ENCODE measurements at places on chromosomes 4 and X. TPM values are rescaled to one million over a fixed set of nuclear protein-coding genes. Genes with fewer than 3 reads are reported as not detected.

SPATA4 gene
- 0.79 TPM for total RNA-seq

UGT2A1 gene
- total RNA-seq, result not detected

DNA sequence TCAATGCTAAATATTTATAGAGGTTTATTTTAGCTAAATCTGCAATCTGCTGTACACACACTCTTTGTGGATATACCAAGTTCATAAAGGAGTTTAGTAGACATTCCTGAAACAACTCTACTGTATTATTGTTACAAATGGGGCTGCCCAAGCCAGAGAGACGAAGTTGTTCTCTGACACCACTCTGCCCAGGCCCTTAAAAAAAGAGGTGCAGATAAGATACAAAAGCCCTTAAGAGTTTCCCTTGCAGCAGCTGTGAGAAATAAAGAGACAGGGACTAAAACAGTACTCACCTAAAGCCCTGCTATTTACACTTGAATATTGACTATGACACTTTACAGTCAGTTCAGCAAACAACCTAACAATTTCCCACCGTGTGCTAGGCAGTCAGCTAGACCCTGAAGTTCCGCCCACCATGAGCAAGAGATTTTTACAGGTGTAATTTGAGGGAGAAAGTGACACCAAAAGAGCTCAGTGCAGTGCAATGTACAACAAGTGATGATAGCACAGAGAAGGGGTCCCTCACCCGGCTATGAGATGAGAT lies 191.7 kb downstream of the PRDM5 start:
- H3K4me3 ChIP-seq, result no peak overlapping the region
- H3K36me3 ChIP-seq, result no peaks in the 10 kb centered on the region
- DNase-seq, result no peak

GRCh38 chr4:169803413-169803812 lies 45.7 kb upstream of the HPF1 start:
- no peak for DNase-seq
- H3K27ac ChIP-seq, result no peak overlapping the region
- no peaks in the 10 kb centered on the region for H3K36me3 ChIP-seq
- no peaks in the 10 kb centered on the region for H3K27me3 ChIP-seq

DNA sequence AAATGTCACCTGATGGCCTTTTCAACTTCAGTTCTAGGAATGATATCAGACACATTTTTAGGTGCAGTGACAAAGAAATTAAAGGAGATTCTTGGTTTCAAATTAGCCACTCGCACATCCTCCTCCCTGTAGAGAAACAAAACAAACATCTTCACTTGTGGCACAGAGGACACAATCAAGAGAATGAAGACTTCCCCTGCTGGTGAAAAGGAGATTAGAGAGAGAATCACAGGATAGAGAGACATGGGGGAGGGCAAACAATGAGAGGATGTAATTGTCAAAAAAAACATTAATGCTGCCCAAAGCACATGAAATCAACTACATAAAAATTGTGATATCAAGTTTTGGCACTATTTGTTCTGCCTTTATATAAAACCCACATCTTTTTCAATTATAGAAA lies 34.5 kb downstream of the ACE2 start:
- no peaks in the 10 kb centered on the region for H3K4me1 ChIP-seq
- no peak overlapping the region for H3K27ac ChIP-seq
- H3K36me3 ChIP-seq, result peaks cover 3% of the 10 kb centered on the region
- no peak for DNase-seq

GRCh38 chrX:15055146-15055930 lies 182.1 kb downstream of the MOSPD2 start:
- H3K4me1 ChIP-seq, result no peaks in the 10 kb centered on the region
- no peak overlapping the region for H3K4me3 ChIP-seq
- H3K36me3 ChIP-seq, result no peaks in the 10 kb centered on the region
- no peak for DNase-seq
- no peak overlapping the region for H3K27ac ChIP-seq

GRCh38 chr4:112060212-112060611 lies 85.0 kb upstream of the FAM241A start:
- no peaks in the 10 kb centered on the region for H3K4me1 ChIP-seq
- H3K36me3 ChIP-seq, result no peaks in the 10 kb centered on the region
- DNase-seq, result no peak
- no peak overlapping the region for H3K27ac ChIP-seq
- no peaks in the 10 kb centered on the region for H3K27me3 ChIP-seq

DNA sequence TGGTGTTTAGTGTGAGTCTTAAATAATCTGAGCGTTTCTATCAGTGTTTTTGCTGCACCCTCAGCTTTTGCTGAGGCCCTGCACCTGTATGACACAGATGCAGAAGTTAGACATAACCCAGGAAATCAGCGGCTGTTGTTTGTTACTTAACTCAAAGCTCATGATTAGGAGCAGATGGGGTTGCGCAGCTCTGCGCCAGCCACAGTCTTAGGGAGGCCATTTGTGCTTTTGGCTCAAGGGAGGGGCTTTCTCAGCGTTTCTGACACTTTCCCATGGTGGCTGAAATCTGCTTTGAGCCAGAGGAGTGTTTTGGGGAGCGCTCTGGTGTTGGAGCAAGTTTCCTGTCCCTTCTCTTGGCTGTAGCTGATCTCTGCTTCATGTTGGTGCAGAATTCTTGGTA lies 433.8 kb downstream of the NAF1 start:
- no peaks in the 10 kb centered on the region for H3K4me1 ChIP-seq
- no peak overlapping the region for H3K4me3 ChIP-seq
- H3K27ac ChIP-seq, result no peak overlapping the region
- no peaks in the 10 kb centered on the region for H3K36me3 ChIP-seq
- H3K27me3 ChIP-seq, result no peaks in the 10 kb centered on the region

DNA sequence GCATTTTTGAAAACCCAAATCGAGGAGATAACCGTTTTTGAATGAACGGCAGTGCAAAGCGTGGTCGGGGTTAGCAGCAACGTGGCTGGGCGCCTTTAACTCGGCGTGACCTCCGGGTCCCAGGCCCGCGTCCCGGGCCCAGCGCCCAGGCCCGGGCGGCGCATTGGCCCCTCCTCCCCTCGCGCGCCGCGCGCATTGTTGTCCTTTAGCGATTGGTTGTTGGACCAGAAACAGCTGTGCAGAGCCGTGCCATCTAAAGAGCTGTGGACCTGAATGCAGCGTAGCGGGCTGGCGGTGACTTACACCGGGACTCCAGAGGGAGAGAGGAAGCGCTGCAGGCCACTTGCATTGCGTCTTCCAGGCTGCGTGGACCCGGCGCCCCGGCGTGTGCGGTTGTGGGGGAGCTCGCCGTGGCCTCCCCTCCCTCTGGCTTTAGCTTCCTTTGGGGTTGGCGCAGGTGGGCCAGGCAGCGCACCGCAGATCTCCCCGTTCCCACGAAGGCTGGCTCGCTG lies at the start of gene STOX2:
Gene STOX2 (plus strand): TSS at position 227 of the 512 bp plus-strand sequence. CDS start 1,484 bp downstream, outside the sequence.
- no peaks in the 10 kb centered on the region for H3K36me3 ChIP-seq
- H3K4me3 ChIP-seq, result peak within 1 kb of the TSS; percentile 77
- DNase-seq, result peak; percentile 91
- no peaks in the 10 kb centered on the region for H3K27me3 ChIP-seq
- peak within 1 kb of the TSS; percentile 85 for H3K27ac ChIP-seq

- DNase-seq, result no peak
- no peaks in the 10 kb centered on the region for H3K4me1 ChIP-seq
- no peak overlapping the region for H3K27ac ChIP-seq
- no peak overlapping the region for H3K4me3 ChIP-seq
- no peaks in the 10 kb centered on the region for H3K27me3 ChIP-seq
These were observed 36.9 kb downstream of the INTS6L start for GRCh38 chrX:135557344-135557743.

- no peaks in the 10 kb centered on the region for H3K36me3 ChIP-seq
- no peak overlapping the region for H3K4me3 ChIP-seq
- no peak for DNase-seq
- no peaks in the 10 kb centered on the region for H3K4me1 ChIP-seq
These were observed 42.1 kb downstream of the RHOH start for GRCh38 chr4:40238700-40239548.

USP26 gene
- not detected for total RNA-seq

DNA sequence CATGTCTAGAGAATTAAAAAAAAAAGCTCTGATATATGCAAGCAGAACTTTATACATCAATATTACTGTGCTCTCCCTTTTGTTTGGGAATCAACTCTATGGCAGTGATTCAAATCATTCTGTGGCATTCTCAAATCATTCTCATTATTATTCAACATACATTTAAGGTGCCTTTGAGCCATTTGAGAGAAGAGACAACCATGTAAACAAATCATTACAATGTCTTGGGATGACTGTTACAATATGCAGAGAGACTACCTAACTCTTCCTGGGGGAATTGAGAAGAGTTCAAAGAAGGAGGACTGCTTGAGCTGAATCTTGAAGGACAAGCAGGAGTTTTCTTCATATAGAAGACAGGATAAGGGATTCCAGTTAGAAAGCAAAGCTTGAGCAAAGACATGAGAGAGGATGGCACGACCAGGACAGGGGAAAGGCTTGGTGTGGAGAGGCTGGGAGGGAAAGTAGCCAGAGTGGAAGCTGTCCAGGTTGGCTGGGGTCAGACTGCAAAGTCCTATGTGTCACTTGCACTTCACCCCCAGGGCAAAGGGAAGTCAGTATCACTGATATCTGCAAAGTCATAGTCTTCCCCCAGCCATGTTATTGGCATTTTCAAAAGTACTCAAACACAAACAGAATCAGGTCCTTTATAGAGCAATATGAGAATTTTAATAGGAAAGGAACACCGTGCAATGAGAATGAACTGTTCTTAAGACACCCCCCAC lies 9.0 kb downstream of the SEC24D start:
- peaks cover 73% of the 10 kb centered on the region for H3K36me3 ChIP-seq
- no peak overlapping the region for H3K4me3 ChIP-seq
- H3K4me1 ChIP-seq, result peaks cover 30% of the 10 kb centered on the region
- H3K27me3 ChIP-seq, result no peaks in the 10 kb centered on the region
- no peak overlapping the region for H3K27ac ChIP-seq

GRCh38 chrX:109601486-109601885 lies 23.5 kb downstream of the KCNE5 start:
- no peaks in the 10 kb centered on the region for H3K4me1 ChIP-seq
- H3K36me3 ChIP-seq, result no peaks in the 10 kb centered on the region

- H3K36me3 ChIP-seq, result no peaks in the 10 kb centered on the region
- no peaks in the 10 kb centered on the region for H3K27me3 ChIP-seq
- no peak overlapping the region for H3K4me3 ChIP-seq
These were observed 173.7 kb downstream of the AREG start for GRCh38 chr4:74618659-74619058.

- DNase-seq, result no peak
- H3K36me3 ChIP-seq, result no peaks in the 10 kb centered on the region
- H3K4me3 ChIP-seq, result no peak overlapping the region
- no peak overlapping the region for H3K27ac ChIP-seq
- no peaks in the 10 kb centered on the region for H3K27me3 ChIP-seq
These were observed 13.9 kb upstream of the RHOH start for GRCh38 chr4:40182954-40183353.

CFAP299 gene
- not detected for total RNA-seq

GRCh38 chr4:38948551-38948950 lies 80.9 kb downstream of the FAM114A1 start:
- DNase-seq, result no peak
- H3K27ac ChIP-seq, result no peak overlapping the region
- H3K4me3 ChIP-seq, result no peak overlapping the region
- peaks cover 20% of the 10 kb centered on the region for H3K36me3 ChIP-seq
- no peaks in the 10 kb centered on the region for H3K27me3 ChIP-seq

- H3K27me3 ChIP-seq, result no peaks in the 10 kb centered on the region
- no peaks in the 10 kb centered on the region for H3K4me1 ChIP-seq
- no peak for DNase-seq
These were observed 98.3 kb downstream of the GK start for GRCh38 chrX:30751497-30751896.
